Activated naive CD4-positive, alpha-beta T cell treated with Interleukin-2 at 50 U/mL for 16 hours (primary cell): ENCODE measurements at places on chromosomes 12 and 14.

- peak; percentile 2 for DNase-seq
These were observed 68.6 kb upstream of the USP15 start for GRCh38 chr12:62191491-62192179.

DNA sequence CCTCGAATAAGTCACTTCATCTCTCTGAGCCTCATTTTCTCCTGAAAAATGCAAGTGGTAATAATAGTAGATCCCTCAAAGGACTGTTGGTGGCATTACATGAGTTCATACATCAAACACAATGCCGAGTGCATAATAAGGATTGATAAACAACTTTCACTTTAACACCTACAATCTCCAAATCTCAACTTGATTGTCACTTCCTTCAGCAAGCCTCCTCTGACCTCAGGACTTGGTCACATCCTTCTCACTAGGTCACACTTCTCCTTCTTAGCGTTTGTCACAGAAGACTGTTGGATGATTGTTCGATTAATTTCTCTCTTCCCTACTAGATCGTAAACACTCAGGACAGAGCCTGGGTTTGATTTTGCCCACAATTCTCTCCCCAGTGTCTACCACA is 7.9 kb upstream of the PRKAB1 start:
- DNase-seq: no peak

DNA sequence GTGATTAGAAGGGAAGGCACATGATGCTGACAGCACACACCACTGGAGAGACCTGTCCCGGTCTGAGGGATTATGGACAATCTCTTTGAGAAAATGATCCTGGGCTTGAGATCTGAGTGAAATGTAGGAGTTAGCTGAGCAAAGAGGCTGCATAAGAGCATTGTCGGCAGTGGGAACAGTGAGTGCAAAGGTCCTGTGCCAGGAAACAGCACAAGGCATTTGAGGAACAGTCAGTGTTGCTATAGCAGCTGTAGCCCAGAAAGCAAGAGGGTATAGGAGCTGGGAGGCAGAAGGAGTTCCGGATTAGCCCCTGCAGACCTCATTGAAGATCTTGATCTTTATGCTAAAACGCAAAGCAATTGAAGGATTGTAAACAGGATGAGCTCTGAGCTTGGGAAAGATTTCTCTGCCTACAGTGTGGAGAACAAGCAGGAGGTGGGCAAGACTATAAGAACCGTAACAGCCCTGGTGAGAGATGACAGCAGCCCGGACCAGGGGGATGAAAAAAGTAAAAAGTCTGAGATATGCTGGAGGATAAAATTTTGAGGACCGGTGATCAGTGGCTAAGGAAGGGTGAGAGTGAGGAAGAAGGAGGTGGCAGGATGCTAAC is 28.5 kb downstream of the CFL2 start:
- DNase-seq: no peak

DNA sequence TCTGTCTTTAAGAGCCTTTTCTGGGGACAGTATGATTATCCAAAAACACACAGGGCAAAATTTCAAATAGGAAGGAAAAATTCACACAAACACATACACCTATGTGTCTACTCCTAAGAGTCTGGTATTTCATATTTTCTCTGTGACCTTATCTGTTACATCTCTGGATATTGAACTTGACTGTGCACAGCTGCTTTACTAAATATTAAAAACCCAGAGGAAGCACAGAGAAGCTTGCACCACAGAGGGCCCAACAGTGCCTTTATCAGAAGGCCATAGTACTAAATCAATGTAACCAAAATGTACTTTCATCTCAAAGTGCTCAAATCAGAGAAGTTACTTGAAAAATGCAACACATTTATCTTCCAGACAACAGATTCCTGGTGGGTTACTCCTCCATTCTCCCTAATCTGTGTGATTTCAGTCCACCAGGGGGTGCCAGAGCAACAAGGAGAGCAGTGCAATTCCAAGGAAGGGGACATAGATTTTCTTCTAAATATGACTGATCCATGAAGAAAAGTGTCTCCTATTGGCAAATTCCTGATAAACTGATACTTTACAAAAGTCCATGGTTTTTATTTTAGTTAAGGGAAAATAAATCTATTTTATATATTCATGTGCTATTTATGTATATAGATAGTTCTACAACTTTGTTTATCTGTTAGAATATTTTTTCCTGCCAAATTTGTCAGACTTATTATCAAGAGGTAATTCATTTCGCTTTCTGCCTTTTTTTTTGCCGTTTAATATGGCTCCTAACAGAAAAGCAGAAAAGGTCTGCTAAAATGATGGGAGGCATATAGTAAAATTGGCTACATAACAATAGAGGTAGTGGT is 617.6 kb downstream of the LRFN5 start:
- peak; percentile 2 for DNase-seq

DNA sequence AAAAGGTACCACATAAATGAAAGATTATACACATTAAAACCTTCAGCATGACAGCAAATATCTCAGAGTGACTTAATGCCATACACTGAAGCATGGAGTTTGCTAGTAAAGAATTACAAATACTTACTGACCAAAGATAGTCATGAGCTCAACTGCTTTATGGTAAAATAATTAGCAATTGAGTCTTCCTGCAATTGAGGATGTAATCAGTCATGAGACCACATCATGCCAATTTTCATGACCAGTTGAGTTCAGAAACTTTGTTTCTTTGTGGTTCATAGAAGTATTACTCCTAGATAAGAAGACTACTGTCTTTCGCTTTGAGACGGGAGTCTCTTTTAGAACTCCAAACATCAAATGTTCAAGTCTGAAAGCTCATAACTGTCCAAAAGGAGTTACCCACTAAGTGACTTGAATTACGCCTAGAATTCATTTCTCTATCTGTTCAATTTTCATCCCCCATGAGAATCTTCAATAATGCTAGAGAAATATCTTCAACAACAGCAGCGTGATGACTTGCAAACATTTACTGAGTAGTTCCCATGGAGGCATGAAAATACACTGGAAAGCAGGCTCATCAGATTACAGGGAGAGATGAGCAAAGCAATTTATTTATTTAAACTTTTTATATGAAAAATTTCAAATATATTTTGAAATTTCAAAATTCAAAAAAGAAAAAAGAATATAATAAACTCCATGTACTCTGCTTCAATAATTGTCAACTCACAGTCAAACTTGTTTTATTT is 120.0 kb downstream of the BTG1 start:
- no peak for DNase-seq
